Foreskin keratinocyte (primary cell): ENCODE measurements at places on chromosomes 4 and X. TPM values are rescaled to one million over a fixed set of nuclear protein-coding genes. Genes with fewer than 3 reads are reported as not detected.
A peak's percentile ranks its signal among the peaks of the same experiment; 100 is the strongest.

The HAND2 gene
- total RNA-seq = not detected in 2 replicates

The RBMXL3 gene
- total RNA-seq = not detected in 2 replicates

The TMEM128 gene
- 18.1 and 23.5 TPM in 2 replicates for total RNA-seq

The DMD gene
- 4.9 and 6.5 TPM in 2 replicates for total RNA-seq

The PDE6B gene
- total RNA-seq = 0.34 and 0.81 TPM in 2 replicates

GRCh38 chr4:39469429-39470077 lies 10.7 kb downstream of the LIAS start:
- peak; percentile 62 for DNase-seq

GRCh38 chr4:41216294-41217019 lies 2.1 kb upstream of the APBB2 start:
- DNase-seq = peak; percentile 56

GRCh38 chr4:47490550-47490949 lies 5.5 kb downstream of the ATP10D start:
- DNase-seq = no peak

GRCh38 chr4:176376032-176376614 lies 56.4 kb downstream of the SPCS3 start:
- no peak for DNase-seq

- peak; percentile 16 for DNase-seq
These were observed 203.8 kb upstream of the NRK start for GRCh38 chrX:105618393-105619101.

DNA sequence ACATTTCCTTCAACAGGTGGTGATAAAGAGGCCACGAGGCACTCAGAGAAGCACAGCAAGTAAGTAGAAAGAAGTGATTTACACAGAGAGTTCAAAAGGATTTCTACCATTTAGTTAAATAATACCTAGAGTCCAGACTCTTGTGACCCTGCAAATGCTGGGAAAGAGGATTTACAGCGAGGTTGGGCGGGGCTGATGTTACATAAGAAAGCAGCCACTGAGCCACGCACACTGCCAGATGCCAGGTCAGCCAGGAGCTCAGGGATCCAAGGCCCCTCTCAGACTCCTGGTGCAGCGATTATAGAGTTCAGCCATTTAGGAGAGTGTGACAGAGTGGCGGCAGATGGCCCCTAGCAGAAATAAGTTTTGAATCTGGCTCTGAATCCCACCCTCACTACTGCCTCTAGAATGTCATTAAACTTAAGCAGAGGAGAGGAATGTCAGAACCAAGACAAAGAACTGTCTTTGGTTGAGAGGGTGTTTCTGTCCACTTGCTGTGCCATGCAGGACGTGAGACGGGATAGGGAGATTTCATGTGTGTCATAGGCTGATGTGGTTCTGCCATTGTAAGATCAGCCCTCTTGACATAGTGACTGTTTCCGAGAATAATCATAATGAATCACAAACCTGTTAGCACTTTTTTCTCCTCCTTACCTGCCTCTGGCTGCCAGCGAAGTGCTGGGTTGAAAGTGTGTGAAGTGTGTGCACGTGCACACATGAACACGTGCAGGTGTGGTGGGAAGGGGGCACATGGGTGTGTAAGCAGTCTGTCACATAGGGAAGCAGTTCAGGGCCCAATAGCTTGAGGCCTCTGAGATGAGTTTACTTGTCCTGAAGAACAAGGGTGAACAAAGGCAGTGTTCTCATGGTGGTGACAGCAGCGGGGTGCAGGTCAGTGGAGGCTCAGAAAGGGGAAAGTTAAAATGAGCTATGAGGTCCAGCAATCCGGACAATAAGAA lies 50.1 kb downstream of the MFAP3L start:
- DNase-seq = no peak

DNA sequence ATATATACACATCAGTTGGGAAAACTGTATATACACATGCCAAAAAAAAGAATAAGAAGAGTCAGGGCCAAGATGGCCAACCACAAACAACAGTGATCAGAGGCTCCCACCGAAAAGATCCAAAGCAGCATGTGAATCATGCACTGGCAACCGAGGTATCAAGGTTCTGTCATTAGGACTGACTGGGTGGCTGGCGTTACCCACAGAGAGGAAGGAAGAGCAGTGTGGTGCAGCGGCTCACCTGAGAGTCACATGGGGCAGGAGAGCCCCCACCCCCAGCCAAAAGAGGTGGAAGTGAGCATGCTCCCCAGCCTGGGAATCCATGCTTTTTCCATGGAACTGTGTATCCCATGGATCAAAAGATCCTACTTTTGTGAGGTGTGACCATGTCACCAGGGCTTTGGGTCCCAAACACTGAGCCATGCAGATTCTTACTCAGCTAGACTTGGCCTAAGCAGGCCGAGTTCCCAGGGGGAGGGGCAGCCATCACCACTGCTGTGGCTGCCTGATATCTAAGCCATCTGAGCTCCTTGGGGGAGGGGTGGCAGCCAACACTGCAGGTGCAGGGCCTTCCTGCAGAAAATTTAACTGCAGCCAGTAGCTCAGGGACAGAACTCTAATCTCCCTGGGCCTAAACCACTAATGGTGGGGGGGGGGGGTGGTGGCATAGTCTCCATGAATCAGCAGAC lies 52.8 kb downstream of the P2RY10 start:
- no peak for DNase-seq

GRCh38 chr4:173235050-173235449 lies 66.4 kb downstream of the GALNT7 start:
- DNase-seq = no peak

- DNase-seq = no peak
These were observed 185.0 kb upstream of the FAM241A start for GRCh38 chr4:111960241-111960667.

GRCh38 chr4:40710484-40711254 lies 39.1 kb upstream of the NSUN7 start:
- no peak for DNase-seq

DNA sequence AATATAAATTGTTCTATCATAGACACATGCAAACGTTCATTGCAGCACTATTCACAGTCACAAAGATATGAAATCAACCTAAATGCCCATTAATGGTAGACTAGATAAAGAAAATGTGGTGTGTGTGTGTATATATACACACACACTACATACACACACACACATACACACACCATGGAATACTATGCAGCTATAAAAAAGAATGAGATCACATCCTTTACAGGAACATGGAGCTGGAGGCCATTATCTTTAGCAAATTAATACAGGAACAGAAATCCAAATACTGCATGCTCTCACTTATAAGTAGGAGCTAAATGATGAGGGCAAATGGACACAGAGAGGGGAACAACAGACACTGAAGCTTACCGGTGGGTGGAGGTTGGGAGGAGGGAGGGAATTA lies 65.2 kb downstream of the MTHFD2L start:
- no peak for DNase-seq

GRCh38 chrX:3230496-3230895 lies 116.0 kb downstream of the MXRA5 start:
- DNase-seq = no peak

DNA sequence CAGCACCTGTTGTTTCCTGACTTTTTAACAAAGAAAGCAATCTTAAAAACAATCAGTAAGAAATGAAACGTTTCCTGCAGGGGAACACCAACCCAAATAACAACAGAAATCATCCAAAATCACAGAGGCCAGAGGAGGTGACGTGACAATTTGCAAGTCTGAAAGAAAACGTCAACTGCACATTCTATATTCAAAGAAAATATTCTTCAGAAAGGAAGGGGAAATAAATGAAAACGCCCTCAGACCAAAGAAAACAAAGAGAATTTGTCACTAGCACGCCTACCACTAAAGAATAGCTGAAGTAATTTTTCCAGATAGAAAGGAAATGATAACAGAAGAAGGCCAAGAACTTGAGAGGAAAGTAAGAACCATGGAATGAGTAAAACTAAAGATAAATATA lies 74.4 kb downstream of the CASP3 start:
- no peak for DNase-seq
